Stimulated activated CD8-positive, alpha-beta memory T cell treated with anti-CD3 and anti-CD28 coated beads, Interleukin-7, amount 100 ng/mL, for 1 hour (primary cell): ENCODE measurements at places on chromosomes 1 and 21.

DNA sequence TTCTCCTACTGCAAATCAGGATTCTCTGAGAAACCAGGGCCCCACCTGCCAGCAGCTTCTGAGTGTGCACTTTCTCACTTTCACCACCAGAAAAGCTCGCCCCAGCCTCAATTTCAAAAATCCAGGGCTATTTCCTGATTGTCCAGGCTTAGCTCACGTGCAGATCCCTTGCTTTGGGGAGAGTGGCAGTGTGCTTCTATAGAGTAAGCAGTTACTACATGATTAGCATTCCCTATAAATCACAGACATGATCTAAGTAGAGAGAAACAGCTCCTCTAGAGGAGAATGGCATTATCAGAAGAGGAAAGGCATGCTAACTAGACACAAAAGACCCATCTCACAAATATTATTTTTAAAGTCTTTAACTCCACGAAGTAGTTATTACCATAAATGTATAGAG is 456.0 kb upstream of the PKN2 start:
- no peak for DNase-seq

DNA sequence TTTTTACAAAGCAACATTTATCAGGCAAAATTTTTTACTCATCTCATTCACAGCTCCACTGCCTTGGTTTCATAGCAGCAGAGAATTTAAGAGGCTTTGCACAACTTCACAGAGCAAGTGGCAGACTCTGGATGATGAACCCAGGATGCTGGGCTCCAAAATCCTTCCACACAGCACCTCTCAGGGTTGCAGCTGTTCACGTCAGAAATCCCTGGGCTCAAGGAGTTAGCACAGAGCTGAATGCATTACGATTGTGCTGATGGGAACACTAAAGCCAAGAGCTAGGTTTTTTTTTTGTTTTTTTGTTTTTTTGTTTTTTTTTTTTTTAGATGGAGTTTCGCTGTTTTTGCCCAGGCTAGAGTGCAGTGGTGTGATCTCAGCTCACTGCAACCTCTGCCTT is 2.4 kb upstream of the HTR6 start:
- no peak for DNase-seq

DNA sequence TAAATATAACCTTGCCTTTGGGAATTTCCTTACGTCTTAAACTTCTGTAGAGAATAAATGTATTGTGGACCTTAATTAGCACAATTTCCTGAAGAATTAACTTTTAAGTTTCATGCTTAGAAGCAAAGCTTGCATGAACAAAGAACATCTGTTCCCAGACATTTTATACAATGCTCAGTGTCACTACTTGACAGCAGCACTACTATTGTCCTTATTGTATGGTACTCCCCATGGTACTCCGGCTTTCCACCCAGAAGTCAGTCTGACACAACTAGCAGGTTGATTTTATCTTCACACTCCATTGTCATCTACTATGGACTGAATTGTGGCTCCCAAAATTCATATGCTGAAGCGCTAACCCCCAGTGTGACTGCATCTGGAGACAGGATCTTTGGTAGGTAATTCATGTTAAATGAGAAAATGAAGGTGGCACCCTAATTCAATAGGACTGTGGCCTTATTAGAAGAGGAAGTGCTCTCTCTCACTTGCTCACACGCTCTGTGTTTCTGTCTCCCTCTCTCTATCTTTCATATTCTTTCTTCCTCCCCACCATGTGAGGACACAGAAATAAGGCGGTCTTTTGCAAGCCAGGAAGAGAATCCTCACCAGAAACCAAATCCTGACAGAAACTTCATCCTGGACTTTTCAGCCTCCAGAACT is 10.7 kb upstream of the OR2B11 start:
- no peak for DNase-seq

DNA sequence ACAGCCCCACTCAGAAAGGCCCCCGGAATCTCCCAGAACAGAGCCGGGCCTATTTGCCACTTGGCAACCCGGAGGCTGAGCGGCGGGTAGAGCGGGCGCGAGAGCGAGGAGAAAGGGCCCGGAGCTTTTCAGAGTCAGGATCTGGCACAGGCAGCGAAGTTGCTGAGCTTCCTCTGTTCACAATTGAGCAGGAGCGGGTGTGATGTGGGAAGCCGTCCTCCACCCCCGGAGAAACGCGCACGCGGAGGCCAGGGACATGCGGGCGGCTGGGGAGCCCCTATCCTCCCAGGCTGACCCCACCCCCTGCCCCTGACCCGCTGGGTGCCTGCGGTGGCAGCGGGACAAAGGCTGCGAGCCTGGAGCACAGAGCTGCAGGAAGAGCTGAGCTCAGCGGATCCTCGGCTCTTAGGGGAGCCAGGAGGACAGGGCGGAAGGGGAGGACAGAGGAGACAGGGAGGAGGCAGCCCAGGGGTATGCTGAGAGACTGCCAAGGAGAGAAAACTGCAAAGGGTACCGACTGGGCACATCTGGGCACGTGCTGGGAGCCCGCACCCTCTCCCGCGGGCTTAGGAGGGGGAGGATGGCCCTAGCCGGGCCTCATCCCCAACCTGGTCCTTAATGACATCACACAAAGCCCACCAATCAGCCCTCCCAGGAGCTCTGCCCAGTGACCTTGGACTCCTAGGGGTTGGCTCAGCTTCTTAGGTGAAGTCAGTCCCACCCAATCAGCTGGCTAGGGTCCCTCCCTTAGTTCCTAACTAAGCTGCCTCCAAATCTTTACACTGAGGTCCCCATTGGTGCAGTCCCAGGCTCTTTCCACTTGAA is 9.3 kb downstream of the KIF21B start:
- DNase-seq: no peak

GRCh38 chr1:201299968-201300367 is 16.7 kb downstream of the PKP1 start:
- DNase-seq: no peak

DNA sequence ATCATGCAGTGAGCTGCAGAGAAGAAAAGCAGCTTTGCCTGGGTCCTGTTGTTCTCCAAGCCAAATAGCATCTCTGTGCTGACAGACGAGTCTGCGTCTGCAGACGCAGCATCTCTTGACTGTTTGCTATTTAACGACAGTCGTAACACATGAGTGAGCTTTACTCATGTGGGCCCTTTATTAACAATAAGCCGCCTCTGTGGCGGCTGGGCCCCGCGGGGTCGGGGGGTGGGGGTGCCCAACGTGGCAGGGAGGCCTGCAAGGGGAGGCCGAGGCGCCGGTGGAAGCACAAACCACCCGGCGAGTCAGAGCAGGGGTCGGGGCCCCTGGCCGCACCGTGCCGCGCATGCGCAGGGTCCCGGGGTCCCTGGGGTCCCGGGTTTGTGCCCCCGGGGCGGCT is 435.1 kb downstream of the KIF26B start:
- no peak for DNase-seq

DNA sequence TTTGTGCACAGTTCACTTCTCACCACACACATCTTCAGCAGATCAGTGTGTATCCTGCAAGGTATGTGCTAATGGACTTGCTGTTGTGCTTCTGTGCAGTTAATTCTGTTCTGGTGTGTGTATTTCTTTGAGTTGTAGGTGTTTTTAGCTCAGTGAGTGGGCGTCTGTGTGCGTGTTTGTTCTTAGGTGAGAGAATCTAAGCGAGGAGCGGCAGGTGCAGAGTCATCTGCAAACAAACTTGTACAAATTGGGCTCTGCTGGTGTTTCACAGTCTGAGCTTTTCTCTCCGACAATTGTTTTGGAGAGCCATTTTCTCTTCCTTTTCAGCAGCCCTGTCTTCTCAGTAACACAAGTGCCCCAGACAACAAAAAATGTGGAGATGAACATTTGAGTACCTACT is 43.6 kb downstream of the ACP6 start:
- DNase-seq: no peak

DNA sequence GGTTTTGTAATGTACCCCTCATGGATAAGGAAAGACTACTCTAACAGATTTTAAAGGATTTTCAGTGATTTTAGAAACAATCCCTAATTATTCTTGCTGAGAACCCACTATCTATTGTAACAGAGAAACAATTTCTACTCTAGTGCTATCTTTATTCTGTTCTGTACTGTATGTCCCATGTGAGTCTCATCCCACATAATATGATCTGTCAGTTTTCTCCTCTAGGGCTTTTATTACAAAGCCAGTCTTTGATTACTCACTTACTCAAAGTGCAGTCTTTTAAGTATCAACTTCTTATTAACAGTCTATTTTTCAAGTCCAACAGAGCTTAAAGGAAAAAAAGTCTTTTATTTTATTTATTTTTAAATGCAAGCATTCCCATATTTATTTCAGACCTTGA is 54.8 kb downstream of the CTH start:
- DNase-seq: no peak

DNA sequence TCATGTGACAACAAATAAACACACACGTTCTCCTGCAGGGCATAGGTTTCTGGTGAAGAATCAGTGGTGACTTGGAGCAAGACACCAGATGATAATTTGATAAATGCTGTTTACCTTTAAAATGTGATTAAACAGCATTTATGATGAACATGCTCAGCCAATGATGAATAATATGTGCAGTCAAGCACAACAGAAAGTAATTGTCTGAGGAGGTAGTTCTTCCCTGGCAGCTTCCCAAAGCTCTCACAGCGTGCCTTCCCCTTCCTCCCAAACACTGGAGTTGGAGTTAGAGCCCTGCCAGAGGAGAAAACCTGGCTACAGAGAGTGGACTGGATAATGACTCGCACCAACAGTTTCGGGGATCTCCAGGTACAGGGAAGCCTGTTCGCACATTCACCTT is 463.5 kb downstream of the SMYD3 start:
- DNase-seq: no peak

- no peak for DNase-seq
Measured at GRCh38 chr21:45468051-45468970, 63.3 kb downstream of the COL18A1 start.

- no peak for DNase-seq
Measured at GRCh38 chr1:115184260-115184950, 95.1 kb upstream of the TSPAN2 start.

DNA sequence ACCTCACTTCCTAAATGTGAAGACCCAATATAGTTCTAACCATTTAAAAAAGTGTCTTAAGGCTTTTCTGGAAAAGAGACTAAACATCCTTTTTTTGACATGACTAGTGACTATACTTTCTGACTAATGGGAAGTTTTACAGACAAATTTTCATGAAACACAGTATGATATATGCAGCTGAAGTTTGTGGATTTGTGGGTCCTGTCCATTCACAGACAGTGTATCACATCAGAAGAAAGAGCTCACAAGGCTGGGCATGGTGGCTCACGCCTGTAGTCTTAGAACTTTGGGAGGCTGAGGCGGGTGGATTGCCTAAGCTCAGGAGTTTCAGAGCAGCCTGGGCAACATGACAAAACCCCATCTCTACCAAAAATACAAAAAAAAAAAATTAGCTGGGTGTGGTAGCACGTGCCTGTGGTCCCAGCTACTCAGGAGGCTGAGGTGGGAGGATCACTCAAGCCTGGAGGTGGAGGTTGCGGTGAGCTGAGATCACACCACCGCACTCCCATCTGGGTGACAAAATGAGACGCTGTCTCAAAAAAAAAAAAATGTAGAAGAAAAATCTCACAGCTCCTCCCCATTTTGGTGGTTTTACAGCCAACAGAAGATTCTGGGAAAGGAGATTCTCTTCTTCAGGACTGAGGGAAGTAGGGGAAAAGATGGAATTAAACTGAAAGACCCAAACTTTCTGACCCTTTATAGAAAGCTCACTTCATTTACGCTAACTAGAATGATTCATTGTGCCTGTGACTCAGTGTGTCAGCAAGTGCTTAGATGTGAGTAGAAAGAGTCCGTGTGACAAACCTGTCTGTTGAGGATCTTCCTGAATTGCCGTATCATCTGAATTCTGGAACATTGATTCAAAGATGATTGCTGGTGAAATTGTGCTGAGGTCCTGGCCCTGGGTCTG is 15.2 kb upstream of the YRDC start:
- no peak for DNase-seq

GRCh38 chr1:108120163-108120562 is 80.0 kb downstream of the SLC25A24 start:
- DNase-seq: no peak

GRCh38 chr1:30201015-30201414 is 522.4 kb downstream of the MATN1 start:
- no peak for DNase-seq

- no peak for DNase-seq
Measured at GRCh38 chr1:182552527-182552926, 36.5 kb downstream of the RNASEL start.

GRCh38 chr1:147751346-147751745 is 9.1 kb downstream of the GJA5 start:
- DNase-seq: no peak

DNA sequence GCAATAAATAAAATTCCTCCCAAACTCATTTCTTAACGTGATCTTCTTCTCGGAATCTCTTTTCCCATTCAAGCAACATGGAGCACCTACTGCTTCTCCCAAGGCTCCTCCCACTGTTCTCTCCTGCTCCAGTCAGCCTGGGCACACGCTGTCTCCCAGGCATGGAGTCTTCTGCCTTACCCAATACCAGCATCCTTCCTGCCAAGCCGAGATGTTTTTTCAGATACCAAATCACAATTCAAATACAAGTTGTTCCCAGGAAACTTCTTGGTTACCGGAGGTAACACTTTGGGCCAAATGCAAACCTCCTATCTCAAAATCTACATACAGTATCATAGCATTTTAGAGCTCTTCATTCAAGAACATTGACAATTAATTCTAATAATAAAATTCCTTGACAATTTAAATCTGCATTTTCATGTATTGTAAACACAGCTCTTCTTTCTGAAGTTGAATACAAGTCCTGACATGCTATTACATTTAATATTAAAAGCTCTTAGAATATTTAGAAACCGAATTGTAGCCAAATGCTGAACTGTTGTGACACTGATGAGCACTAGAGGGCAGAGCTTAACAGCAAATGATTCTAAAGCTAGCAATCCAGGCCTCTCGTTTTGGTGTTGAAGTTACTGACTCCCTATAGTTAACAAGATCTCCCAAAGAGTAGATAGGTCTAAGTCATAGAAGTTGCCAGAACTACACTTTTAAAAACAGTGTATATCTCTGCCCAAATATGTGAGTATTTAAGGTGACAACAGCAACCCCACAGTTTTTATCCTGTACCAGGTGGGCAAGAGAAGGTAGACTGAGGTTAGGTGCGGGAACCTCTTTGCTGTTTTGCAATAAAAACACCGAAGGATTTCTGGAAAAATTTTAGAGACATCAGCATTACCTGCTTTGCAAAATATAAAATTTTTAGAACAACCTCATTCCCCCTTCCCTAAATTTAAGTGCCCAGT is 52.3 kb downstream of the BCAR3 start:
- DNase-seq: peak; percentile 7

GRCh38 chr21:38503583-38503982 is 5.3 kb upstream of the ERG start:
- no peak for DNase-seq

GRCh38 chr1:230231774-230232145 is 164.7 kb downstream of the GALNT2 start:
- DNase-seq: no peak

DNA sequence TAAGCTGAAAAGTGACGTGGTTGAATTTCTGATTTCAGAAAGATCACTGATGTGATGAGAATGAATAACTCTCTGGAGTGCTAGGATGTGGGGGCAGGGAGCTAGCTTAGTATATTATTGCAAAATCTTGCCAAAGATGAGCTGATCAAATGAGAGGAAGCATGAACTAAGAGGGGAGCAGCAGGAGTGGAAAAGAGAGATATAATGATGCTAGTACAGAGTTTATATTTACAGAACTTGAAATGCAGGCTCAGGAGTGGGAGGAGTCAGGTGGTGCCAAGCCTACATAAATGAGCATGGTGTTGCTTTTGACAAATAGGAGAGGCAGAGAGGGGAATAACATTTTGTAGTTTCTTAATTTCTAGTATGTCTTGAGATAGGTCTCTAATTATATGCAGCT is 38.1 kb upstream of the NBL1 start:
- DNase-seq: no peak

GRCh38 chr1:8004113-8004802 is 21.9 kb downstream of the ERRFI1 start:
- DNase-seq: no peak

- no peak for DNase-seq
Measured at GRCh38 chr1:94322696-94323095, 85.3 kb upstream of the ARHGAP29 start.
